Smooth muscle cell of bladder (primary cell): ENCODE measurements at places on chromosomes 2 and 18. TPM values are rescaled to one million over a fixed set of nuclear protein-coding genes. Genes with fewer than 3 reads are reported as not detected.

SLC4A3 gene
- total RNA-seq = 2.0 and 2.1 TPM in 2 replicates

AGXT gene
- total RNA-seq = 0.14 TPM in 1 of 2 replicates, not detected in the other

VPS4B gene
- total RNA-seq = 43.5 and 51.1 TPM in 2 replicates

RAB17 gene
- 0.14 and 0.28 TPM in 2 replicates for total RNA-seq

STAM2 gene
- 31.3 and 38.2 TPM in 2 replicates for total RNA-seq

SFT2D3 gene
- total RNA-seq = 3.5 and 3.8 TPM in 2 replicates

HOXD4 gene
- total RNA-seq = under 0.01 and 0.18 TPM in 2 replicates

ALPP gene
- not detected in 2 replicates for total RNA-seq

SPATA3 gene
- not detected in 2 replicates for total RNA-seq

CAPN10 gene
- 20.1 TPM in 2 replicates for total RNA-seq

SKOR2 gene
- total RNA-seq = not detected in 2 replicates

CD207 gene
- total RNA-seq = not detected in 2 replicates

NEUROD1 gene
- total RNA-seq = not detected in 2 replicates

DPP10 gene
- not detected in 2 replicates for total RNA-seq

GATA6 gene
- 18.5 and 28.6 TPM in 2 replicates for total RNA-seq

GKN2 gene
- not detected in 2 replicates for total RNA-seq

EVX2 gene
- total RNA-seq = under 0.01 TPM in 1 of 2 replicates, not detected in the other

DLGAP1 gene
- total RNA-seq = 0.09 and 0.14 TPM in 2 replicates

CDH7 gene
- total RNA-seq = under 0.01 TPM in 1 of 2 replicates, not detected in the other

ASXL3 gene
- total RNA-seq = 0.43 and 0.46 TPM in 2 replicates

TIA1 gene
- 100 and 114 TPM in 2 replicates for total RNA-seq

CCDC178 gene
- total RNA-seq = 0.14 and 0.28 TPM in 2 replicates

OBSL1 gene
- 37.8 and 56.8 TPM in 2 replicates for total RNA-seq

SCG2 gene
- total RNA-seq = 2.1 and 3.3 TPM in 2 replicates

TWSG1 gene
- total RNA-seq = 298 and 496 TPM in 2 replicates

FHOD3 gene
- total RNA-seq = 6.1 and 16.9 TPM in 2 replicates

FBXO48 gene
- 0.28 TPM in 2 replicates for total RNA-seq

AQP12A gene
- not detected in 2 replicates for total RNA-seq

REEP1 gene
- 0.09 TPM in 1 of 2 replicates, not detected in the other for total RNA-seq

TOGARAM2 gene
- total RNA-seq = 0.14 and 0.37 TPM in 2 replicates

MAP4K3 gene
- 40.1 and 46.5 TPM in 2 replicates for total RNA-seq

MYL1 gene
- total RNA-seq = not detected in 2 replicates

PARD3B gene
- total RNA-seq = 16.5 and 19.1 TPM in 2 replicates

SETBP1 gene
- 0.85 and 2.8 TPM in 2 replicates for total RNA-seq

GALNT3 gene
- 0.65 and 0.71 TPM in 2 replicates for total RNA-seq

FOXI3 gene
- total RNA-seq = not detected in 2 replicates
